WTC11 (cell line): ENCODE measurements at places on chromosomes 4 and X.

- no peak for DNase-seq
Observed at GRCh38 chrX:15856222-15856587, 1.6 kb upstream of the AP1S2 start.

DNA sequence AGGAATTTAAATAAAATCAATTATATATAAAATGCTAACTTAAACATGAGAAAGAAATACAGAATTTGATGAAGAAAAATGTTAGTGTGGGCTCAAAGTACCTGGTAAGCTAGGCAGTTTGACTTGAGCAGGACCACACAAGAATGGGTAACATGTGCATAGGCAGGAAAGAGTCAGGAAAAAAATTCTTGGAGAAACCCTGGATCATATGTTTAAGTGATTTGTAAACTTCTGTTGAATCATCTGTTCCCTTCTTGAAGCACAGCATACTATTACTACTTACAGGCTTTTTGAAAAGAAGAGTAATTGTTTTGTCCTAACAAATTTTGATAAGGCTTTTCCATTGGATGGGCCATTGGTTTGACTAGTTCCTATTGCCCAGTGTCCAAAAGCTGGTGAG, 37.5 kb upstream of the FHDC1 start:
- no peak for DNase-seq

DNA sequence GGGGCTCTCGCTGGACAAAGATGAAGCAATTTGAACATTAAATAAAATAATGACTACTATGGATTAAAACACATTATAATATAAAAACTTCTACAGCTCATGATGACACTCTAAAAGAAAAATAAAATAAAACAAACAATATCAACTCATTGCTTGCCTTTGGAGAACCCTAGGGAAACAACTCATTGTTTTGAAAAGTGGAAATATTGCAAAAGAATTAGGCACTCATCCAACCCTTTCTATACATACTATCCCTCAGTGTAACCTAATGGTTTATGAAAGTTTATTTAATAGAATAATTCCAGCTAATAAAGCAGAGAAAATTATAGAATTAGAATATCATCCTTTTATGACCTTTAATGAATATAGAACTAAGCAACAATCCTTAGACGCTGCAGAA, 718 bp downstream of the RAB40A start:
- DNase-seq = no peak

GRCh38 chr4:81796790-81797528, 325.3 kb upstream of the RASGEF1B start:
- no peak for DNase-seq

DNA sequence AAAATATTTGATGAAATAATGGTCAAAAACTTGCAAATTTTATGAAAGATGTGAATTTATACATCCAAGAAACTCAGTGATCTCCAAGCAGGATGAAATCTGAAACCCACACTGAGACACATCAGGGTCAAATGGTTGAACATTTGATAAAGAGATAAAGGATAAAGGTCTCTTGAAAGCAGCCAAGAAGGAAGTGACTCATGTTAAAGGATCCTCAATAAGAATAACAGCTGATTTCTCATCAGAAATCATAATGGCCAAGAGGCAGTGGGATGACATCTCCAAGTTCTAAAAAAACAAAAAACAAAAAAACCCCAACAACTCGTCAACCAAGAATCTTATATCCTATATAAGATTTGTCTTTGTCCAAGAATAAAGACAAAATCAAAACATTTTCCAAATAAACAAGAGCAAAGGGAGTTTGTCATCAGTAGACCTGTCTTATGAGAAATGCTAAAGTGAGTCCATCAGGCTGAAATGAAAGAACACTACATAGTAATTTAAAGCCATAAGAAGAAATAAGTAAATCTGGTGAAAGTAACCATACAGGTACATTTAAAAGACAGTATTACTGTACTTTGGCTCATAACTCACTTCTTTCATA, 121.7 kb downstream of the PDS5A start:
- DNase-seq = no peak

- DNase-seq = no peak
Observed at GRCh38 chr4:24468071-24468470, 116.3 kb downstream of the DHX15 start.

DNA sequence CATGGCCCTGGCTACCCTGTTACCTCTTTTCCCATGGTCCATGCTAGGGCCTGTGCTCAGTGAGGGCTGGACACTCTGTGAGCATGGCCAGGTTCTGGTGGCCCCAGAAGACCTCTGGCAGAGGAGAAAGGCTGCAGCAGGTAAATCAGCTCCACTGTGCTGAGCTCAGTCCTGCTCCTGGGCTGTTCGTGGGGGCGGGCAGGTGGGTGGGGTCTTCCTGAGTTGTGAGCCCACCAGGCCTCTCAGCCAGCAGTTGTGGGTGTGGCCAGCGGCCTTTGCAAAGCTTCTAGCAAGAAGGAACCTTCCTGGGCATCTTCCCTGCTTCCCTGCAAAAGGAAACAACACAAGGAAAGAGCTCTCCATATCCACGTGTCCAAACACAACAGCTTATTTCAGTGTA, 85.3 kb upstream of the STX18 start:
- DNase-seq = peak; percentile 32

- DNase-seq = no peak
Observed at GRCh38 chr4:148283665-148284064, 158.5 kb downstream of the NR3C2 start.
